ENCODE measurements at places on chromosomes 1 and 21.

- DNase-seq = no peak
These were observed 407.4 kb downstream of the RWDD3 start for GRCh38 chr1:95641386-95641785.

- DNase-seq = no peak
These were observed 56.8 kb downstream of the NFIA start for GRCh38 chr1:61138921-61139774.

DNA sequence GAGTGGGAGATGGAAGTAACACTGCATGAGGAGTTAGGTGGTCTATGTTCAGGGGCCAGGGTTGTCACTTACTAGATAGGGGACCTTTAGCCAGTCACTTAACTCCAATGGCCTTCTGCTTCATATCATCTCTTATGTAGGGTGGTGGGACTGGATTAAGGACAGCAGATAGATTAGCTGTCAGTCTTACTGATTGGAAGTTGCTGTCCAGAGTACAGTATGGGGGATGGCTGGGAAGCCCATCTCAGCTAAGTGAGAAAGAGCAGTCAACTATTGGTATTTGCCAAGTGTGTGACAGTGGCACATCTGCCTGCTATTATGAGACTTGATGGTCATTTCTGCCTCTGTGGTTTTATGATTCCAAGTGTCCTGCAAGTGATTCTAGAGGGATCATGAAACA is 130.9 kb downstream of the FGGY start:
- no peak for DNase-seq

DNA sequence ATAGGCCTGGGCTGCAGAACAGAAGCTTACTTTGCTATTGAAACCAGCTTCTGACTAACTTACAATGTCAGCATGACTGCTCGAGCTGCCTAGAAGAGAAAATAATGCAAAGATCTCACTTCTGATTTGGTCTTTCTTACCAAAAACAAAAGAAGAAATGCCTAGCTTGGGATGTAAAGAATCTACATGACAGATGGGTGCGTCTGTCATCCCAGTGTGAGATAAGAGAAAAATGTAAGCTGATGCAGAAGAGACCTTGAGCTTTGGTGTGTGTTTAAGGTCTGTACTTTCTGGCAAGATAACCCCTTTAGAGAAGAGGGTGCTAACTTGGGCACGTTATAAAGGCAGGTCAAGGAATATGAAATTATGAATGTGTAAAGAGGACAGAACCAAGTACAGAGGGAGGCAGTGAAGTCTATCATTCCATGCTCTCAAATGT is 3.6 kb downstream of the FAM20B start:
- no peak for DNase-seq

DNA sequence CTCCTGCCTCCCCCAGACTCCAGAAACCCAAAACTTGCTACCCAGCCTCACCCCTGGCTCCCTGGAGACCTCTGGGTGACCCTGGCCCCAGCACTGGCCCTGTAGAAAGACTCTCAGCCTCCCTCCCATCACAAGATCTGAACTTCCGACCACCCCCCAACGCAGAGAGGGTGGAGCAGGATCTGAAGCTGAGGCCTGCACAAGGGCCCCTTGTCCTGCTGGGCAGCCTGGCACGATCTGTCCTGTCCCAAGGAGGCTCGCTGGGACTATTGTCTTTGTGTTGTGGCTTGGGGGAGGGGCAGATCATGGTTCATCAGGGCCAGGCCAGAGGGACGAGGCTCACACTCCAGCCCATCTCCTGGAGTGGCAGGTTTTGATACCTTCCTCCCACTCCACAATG is 20.0 kb downstream of the PHLDA3 start:
- no peak for DNase-seq

DNA sequence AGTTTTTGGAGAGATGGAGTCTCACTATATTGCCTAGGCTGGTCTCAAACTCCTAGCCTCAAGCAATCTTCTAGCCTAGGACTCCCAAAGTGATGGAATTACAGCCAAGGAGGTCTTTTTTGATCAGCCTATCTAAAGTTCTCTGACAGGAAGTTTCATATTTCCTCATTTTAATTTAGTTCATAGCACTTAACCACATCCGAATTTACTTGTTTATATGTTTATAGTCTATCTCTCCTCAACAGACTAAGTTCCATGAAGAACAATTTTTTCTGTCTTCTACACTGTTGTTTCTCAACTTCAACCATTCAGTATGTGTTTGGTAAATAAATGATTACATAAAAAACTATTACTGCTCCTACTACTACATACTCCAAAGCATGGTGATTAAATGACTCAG is 47.9 kb downstream of the GON4L start:
- no peak for DNase-seq

- DNase-seq = no peak
These were observed 4.6 kb downstream of the SLC37A1 start for GRCh38 chr21:42518215-42518614.

- DNase-seq = no peak
These were observed 17.6 kb downstream of the PGBD2 start for GRCh38 chr1:248923352-248924338.

GRCh38 chr1:40155135-40155534 is 6.1 kb upstream of the RLF start:
- no peak for DNase-seq

Data from stimulated activated CD4-positive, alpha-beta T cell treated with anti-CD3 and anti-CD28 coated beads, Interleukin-12 subunit alpha, Interleukin-12 subunit beta, amount 100 ng/mL, for 4 hours (primary cell).